ENCODE measurements at places on chromosomes 2 and 18. TPM values are rescaled to one million over a fixed set of nuclear protein-coding genes. Genes with fewer than 3 reads are reported as not detected.

DNA sequence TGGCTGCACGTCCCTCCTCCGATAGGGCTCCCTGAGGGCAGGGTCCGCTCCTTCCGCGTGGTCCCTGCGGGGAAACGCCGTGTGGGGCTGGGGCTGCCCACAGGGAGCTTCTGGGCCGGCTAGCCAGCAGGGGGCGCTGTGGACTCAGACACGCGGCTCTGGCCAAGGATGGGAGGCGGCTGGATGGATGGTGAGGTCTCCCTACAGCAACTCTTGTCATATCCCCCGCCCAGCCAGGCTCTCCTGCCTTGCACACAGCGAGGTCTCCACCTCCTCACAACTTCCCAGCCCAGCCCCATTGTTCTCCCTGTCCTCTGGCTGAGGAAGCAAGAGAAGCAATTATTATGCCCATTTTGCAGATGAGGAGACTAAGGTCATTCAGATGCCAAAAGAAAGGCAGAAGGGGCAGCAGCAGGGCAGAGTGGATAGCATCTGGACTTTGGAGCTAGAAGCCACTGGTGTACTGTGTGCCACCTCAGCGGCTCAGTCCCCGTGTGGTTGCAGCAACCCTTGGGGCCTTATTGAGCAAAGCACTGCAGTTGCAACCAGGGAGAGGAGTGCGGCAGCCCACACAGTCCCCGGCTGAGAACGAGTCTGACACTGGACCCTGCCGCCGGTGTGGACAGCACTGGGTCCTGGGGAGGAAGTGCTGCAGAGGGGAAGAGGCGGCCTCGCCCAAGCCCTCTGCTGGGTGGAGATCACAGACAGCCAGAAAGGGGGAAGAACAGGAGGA, 99.0 kb downstream of the ZFP36L2 start:
- H3K4me3 ChIP-seq, result no peak overlapping the region
- peaks cover 61% of the 10 kb centered on the region for H3K4me1 ChIP-seq
- no peaks in the 10 kb centered on the region for H3K36me3 ChIP-seq
- no peaks in the 10 kb centered on the region for H3K27me3 ChIP-seq

- H3K36me3 ChIP-seq, result no peaks in the 10 kb centered on the region
- no peak overlapping the region for H3K27ac ChIP-seq
- peak; percentile 84 for DNase-seq
- no peaks in the 10 kb centered on the region for H3K4me1 ChIP-seq
Measured at GRCh38 chr2:181715033-181715630, 34.8 kb upstream of the NEUROD1 start.

- no peaks in the 10 kb centered on the region for H3K4me1 ChIP-seq
- H3K36me3 ChIP-seq, result no peaks in the 10 kb centered on the region
- peak; percentile 34 for DNase-seq
- H3K27ac ChIP-seq, result no peak overlapping the region
- H3K4me3 ChIP-seq, result no peak overlapping the region
Measured at GRCh38 chr2:151051574-151052220, 210.0 kb downstream of the RBM43 start.

DNA sequence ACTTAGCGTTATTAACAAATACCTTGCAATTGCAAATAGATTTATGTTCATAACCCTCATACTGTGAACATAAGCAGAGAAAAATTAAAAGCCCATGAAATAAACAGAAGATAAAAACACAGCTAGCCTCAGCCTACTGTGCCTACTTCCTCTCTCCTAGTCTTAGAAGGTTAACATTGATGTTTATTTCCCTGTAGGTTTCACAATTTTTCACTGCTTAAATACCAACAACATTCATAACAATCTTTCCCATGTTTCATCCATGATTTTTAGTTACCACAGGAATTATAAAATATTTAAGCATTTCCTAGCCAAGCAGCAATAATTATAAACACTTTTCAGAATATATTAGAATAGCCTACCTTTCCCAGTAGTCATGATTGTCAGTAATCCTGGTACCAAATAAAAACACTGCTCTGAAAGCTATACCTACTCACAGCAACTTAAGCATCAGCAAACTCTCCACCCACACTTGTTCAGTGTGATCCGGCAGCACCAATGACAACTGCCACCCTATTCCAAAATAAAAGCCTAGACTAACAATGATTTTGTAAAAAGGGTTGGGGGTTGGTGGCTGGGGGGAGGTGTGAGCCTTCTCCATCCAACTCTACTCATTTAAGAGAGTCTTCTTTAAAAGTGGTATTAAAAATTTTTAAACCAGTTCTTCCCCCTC, 40.6 kb upstream of the RNU4ATAC start:
- H3K4me3 ChIP-seq, result no peak overlapping the region
- H3K4me1 ChIP-seq, result peaks cover 44% of the 10 kb centered on the region
- no peak overlapping the region for H3K27ac ChIP-seq
- no peak for DNase-seq
- H3K36me3 ChIP-seq, result peaks cover 12% of the 10 kb centered on the region
- H3K27me3 ChIP-seq, result no peaks in the 10 kb centered on the region

QPCT gene
- total RNA-seq, result 0.64 TPM

DNA sequence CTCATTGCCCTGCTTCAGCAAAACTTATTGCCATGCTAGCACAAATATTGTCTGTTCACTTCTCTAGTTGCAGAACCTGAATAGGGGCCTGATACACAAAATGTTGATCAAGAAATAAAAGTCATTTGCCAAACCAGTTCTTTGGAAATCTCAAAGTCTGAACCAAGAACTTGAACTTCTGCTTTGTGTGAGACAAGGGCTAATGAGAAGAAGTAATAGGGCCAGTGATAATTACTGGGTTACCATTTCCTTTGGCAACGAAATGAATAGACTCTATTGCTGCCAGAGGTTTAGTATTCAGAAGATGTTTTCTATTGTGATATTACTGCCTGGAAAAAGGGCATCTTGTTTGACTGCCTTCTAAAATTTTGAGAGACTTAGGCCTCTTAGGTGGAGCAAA, 35.0 kb downstream of the TMEFF2 start:
- H3K4me3 ChIP-seq, result no peak overlapping the region
- H3K27ac ChIP-seq, result no peak overlapping the region
- peaks cover 8% of the 10 kb centered on the region for H3K4me1 ChIP-seq
- no peaks in the 10 kb centered on the region for H3K36me3 ChIP-seq
- H3K27me3 ChIP-seq, result peaks cover 4% of the 10 kb centered on the region
- no peak for DNase-seq

- H3K27me3 ChIP-seq, result peaks cover 21% of the 10 kb centered on the region
- H3K4me3 ChIP-seq, result no peak overlapping the region
- H3K36me3 ChIP-seq, result no peaks in the 10 kb centered on the region
- no peak for DNase-seq
Measured at GRCh38 chr2:198254536-198255090, 450.2 kb downstream of the PLCL1 start.

GRCh38 chr2:107282135-107282534, 396.2 kb upstream of the ST6GAL2 start:
- DNase-seq, result no peak
- no peak overlapping the region for H3K27ac ChIP-seq
- H3K4me3 ChIP-seq, result no peak overlapping the region
- H3K27me3 ChIP-seq, result no peaks in the 10 kb centered on the region
- H3K4me1 ChIP-seq, result no peaks in the 10 kb centered on the region
- no peaks in the 10 kb centered on the region for H3K36me3 ChIP-seq
